ENCODE measurements at places on chromosomes 2 and 18.
A peak's percentile ranks its signal among the peaks of the same experiment; 100 is the strongest.

DNA sequence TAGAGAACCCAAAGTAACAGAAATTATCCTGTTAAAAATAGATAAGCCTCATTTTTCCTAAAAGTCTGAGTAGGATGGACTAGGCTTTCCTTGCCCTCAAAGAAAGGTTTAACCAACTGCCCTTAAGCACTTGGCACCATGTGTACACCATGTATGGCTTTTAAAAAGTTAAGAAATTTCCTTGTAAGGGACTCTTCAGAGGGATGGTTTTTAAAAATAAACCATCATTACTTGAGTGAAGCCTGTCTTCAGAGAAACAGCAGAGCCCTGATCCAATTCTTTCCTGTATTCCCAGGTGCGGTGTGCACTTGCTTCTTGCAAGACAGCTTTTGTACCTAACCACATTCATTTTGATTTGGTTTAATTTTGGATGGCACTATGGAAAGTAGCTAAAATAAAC, 1.1 kb upstream of the NEMP2 start:
- DNase-seq: no peak

- DNase-seq: no peak
Observed at GRCh38 chr2:21268197-21268877, 144.6 kb downstream of the TDRD15 start.

DNA sequence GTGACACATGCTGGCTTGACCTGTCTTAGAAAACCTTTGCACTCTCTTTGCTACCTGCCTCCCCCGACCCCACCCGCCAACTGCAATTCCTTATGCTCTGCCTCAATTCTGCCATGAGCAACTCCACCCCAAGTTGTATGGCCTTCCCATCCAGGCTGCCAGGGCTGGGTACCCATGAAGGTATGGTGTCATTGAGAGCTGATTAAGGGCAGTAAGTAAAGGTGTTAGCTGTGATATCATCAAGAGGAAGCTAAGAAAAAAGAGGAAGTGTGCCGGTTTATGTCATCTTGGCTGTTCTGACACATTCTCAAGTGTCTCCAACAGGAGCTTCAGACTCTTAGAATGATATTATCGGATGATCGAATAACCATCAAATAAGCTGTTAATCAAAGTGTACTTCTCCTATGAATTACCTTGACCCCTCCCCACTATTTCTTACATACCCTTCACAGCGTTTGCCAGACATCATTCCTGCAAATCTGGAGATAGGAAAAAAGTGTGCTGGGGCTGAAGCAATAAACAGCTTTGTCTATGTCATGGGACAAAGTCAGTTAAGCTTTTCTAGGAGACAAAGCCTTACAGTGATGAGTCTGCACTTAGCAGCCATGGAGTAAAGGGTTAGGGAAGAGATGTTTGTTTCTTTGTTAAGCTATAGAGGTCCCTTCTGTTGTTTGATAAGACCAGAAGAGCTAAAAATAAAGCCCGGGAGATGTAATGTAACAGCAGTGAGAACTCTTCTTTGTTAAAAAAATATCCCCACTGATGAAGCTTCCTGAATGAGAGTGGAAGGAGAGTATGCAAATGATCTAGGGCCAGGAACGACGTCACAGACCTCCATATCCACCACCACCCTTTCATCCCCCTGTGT, 40.4 kb upstream of the SMAD2 start:
- DNase-seq: no peak

GRCh38 chr18:27428716-27429475, 243.8 kb upstream of the CHST9 start:
- no peak for DNase-seq

GRCh38 chr2:120876526-120877280, 141.0 kb downstream of the GLI2 start:
- no peak for DNase-seq

DNA sequence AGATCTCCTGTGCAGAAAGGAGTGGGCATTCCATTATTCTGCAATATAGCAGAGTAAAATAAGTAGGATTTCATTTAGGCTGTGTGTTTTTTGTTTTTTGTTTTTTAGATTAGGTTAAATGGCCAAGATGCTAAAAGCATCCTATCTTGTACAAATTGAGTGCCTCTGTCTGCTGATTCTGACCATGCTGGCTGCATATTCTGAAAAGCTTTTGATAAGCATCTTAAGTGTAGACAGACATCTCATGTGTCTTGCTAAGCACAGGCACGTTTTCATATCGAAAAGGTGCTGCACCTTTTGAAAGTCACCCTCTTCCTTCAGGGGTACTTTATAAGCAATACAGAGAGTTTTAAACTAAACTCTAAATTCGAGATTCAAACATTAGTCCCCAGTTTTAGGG, 74.0 kb upstream of the BCL11A start:
- DNase-seq: no peak

DNA sequence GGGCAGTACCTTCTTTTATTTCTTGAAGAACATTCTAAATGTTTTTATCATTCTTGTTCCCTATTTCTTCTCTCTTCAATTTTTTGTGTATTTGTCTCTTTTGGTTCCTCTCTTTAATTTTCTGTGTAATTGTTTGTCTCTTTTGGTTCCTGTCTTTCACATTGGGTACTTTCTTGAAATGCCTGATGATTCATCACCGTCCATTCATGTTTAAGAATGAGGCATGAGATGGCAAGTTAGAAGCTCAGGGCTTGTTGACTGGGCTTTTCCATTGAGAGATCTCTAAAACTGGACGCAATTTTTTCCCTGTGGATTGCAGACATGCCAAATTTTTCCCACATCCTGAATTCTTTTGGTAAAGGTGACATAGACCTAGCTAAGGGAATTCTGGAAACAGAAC, 33.7 kb upstream of the IL1R2 start:
- no peak for DNase-seq

- no peak for DNase-seq
Observed at GRCh38 chr2:184564092-184564491, 34.2 kb upstream of the ZNF804A start.

- DNase-seq: no peak
Observed at GRCh38 chr18:7511106-7511505, 56.0 kb upstream of the PTPRM start.

DNA sequence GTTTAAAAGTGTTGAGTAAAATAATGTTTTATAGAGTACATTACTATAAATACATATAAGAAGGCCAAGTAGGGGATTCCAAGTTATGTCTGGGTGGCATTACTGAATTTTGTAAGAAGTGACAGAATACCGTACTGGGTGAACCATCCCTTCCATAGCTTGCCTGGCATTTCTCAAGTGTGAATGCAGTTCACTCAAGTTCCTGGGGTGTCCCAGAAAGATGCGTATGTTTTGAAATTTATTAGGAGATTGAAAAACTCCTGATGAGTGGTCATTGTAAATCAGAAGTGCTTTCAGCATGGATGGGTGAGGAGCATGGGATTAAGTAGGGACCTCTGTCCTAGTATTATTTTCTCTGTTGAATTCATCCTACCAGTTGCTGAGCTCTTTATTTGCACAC, 103.2 kb downstream of the VAPA start:
- DNase-seq: no peak

- peak; percentile 44 for DNase-seq
Observed at GRCh38 chr2:25340181-25340921, 1.4 kb downstream of the DNMT3A start.
